ENCODE measurements at places on chromosomes 6 and 20. TPM values are rescaled to one million over a fixed set of nuclear protein-coding genes. Genes with fewer than 3 reads are reported as not detected.

Gene UQCC2
- total RNA-seq: 29.7 TPM

Gene BPIFB4
- not detected for total RNA-seq

Gene TTK
- total RNA-seq: 15.9 TPM

Gene LHFPL5
- total RNA-seq: not detected

GRCh38 chr6:14763616-14764015 is 482.3 kb upstream of the JARID2 start:
- no peak for DNase-seq

DNA sequence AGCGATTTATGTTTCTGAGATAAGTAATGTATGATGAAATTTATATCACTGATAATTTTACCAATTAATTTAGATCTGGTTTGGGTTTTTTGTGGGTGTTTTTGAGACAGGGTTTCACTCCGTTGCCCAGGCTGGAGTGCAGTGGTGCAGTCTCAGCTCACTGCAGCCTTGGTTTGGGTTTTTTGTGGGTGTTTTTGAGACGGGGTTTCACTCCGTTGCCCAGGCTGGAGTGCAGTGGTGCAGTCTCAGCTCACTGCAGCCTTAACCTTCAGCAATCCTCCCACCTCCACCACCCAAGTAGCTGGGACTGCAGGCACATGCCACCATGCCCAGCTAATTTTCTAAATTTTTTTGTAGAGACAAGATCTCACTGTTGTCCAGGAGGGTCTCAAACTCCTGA is 13.0 kb downstream of the MRS2 start:
- no peak for DNase-seq

DNA sequence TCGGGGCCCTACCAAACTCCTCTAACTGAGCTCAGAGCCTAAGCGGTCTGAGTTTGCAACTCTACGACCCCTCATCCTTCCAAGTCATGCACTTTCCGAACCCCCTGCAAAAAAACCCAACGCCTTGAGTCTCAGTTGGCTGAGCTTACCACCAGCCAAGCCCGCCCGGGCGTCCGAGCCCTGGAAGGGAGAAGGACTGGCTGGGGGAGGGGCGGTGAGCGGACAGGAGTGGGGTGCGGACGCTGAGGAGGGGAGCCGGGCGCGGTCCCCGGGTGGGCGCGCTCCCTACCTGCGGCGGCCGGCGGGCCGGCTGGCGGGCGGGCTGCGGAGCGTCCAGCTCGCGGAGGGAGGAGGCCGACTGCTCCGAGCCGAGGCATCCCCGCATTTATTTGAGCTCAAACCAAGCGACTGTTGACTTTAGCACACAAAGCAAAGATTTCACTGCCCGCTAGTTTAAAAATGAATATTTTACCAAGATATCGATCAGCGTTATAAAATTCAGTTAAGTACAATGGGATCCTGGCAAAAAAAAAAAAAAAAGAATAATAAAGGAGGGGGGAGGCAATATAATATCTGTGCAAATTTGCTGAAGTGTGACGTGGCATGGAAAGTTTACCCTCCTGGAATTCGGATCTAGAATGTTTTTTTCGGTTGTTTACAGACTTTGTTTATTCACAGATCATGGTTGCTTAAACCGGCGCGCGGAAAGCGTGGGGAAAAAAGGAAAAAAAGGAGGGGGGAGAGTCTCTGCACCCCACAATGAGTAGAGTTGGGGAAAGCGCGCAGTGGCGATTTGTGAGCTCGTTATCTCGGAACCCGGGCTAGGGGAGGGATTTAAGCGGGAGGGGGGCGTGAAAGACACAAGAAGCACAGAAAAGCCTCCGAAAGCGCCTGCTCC is 5.9 kb downstream of the FOXA2 start:
- no peak for DNase-seq

DNA sequence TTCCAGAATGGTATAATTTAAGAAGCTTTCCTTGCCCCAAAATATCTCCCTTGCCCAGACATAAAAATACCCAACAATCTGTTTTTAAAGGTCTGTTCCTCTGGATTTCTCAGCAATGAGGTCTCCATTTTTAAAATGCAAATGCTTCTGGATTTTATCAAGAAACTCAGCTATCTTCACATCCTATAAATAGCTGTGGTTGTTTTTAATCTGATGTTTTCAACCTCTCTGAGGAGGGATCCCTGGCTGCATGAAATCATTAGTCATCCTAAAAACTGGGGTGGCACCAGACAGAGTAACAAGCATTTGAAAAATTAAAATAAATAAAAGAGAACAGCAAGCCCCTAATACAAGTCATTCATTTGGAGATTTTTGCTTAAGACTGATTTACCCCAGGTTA is 168.5 kb upstream of the ID4 start:
- no peak for DNase-seq

DNA sequence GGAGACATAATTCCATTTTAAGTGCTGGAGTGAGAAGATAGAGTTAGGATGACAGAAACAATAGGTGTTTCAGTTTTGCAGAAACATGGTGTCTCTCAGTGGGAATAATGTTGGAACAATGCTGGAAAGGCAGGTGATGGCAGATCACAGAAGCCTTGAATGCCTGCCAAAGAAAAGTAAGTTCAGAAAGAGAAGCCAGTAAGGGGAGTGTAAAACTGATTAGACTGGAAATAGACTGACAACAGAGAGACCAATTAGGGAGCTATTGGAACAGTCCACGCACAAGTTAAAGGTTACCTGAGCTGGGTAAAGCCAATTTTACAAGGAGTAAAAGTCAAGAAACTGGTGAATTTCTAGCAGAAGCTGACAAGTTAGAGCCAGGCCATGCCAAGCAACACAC is 142.9 kb downstream of the TFAP2A start:
- no peak for DNase-seq

DNA sequence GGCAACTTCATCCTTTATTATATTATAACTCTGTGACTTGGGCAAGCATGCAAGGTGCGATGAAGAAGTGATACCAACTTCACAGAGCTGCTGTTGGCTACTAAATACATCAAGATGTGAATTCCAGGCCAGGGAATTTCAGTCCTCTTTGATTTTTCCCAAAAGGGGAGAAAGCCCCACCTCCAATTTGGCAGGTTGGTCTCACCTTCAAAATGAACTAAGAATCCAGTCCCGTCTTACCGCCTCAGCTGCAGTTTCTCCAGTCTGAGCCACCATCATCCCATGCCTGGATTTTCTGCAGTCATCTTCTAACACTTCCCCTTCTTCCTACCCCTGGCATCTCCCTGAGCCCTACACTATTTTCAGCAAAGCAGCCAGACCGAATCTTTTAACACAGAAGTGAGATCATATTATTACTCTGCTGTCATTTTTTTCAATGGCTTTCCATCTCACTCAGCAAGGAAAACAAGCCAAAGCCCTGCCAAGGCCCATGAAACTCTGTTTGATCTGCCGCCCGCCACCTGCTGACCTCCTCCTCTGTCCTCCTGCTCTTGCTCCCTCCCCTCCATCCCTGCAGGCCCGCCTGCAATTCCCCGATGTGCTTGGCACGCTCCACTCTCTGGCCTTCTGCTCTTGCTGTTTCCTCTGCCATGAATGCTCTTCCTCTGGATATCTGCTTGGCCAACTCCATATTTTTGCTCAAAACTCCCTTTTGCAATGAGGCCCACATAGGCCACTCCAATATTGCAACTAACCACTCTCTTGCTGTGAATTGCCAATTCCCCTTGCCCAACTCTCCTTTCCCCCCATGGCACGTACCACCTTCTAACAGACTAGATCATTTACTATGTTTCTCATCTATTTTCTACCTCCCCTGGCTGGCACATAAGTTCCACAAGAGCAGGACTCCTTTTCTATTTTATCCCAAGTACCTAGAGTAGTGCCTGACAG is 46.0 kb upstream of the TAGAP start:
- no peak for DNase-seq

DNA sequence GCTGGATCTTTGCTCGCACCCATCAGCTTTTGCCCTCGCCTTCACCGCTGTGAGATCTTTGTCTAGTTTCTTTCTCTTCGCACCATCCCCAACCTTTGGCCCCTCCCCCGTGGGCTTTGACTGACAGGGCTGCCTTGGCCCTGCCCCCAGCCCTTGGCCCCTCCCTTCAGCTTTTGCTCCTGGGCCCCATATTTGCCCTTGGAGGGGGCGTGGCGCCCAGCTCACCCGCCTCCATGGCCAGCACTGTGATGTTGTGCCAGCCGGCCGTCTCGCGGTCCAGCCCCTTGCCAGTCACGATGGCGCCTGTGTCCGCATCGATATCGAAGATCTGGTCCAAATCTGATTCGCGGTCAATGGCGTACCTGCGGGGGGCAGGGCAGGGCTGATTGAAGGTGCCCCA is 81.1 kb downstream of the CD40 start:
- no peak for DNase-seq

GRCh38 chr6:136723780-136724179 is 68.5 kb downstream of the MAP3K5 start:
- DNase-seq: no peak

GRCh38 chr6:117303323-117303722 is 38.0 kb downstream of the VGLL2 start:
- DNase-seq: no peak

DNA sequence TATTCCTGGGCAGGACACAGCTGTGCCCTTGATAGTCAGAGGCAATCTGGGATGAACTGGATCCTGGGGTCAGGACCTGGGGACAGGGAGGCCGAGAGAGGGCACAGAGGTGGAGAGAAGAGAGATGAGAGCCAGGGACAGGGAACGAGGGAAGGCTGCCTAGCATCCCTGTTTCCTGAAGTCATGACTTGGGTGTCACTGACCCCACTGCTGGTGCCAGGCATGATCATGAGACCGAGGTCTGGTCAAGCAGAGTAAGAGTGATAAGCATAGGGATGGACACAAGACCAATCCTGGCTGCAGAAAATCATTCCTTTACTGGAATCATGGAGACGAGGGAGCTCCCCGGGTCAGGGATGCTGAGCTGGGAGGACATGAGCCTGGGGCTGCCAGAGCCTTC is 36.1 kb downstream of the FAM110A start:
- no peak for DNase-seq

DNA sequence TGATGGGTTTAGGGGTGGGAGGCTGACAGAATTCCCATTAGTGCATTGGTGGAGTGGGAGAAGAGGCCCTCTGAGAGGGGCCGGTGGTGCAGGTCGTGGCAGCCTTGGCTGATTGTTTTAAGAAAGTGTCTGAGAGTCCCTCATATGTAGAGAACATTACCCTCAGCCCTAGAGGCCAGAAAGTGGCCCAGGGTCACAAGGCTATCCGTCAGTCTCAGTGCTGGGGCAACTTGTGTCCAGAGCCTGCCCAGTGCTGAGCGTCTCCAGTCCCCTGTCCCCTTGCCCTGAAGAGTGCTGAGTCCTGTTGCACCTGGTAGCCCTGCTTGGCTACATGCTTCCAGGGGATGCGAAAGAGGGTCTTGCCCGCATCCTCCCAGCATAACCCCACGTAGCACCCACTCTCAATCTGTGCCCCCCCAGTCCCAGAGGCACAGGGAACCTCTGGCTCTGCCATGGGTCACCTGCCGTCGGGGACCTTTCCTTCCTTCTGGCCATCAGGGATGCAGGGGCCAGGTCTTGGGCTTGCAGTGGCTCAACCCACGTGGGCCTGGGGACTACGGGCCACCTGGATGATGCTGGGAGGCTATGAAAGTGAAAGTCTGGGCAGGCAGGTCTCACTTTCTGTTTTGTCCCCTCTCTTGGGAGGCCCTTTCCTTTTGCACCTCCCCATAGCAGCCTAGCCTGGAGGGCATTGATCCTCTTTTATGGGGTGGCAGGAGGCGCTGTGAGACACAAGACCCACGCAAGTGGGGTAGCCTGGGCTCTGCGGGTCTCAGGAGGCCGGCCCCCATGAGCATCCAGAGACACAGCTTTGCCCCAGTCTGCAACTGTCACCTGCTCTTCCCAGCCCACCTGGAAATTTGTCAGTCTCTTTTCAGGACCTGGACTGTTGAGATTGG is 12.2 kb downstream of the DUSP15 start:
- DNase-seq: no peak

DNA sequence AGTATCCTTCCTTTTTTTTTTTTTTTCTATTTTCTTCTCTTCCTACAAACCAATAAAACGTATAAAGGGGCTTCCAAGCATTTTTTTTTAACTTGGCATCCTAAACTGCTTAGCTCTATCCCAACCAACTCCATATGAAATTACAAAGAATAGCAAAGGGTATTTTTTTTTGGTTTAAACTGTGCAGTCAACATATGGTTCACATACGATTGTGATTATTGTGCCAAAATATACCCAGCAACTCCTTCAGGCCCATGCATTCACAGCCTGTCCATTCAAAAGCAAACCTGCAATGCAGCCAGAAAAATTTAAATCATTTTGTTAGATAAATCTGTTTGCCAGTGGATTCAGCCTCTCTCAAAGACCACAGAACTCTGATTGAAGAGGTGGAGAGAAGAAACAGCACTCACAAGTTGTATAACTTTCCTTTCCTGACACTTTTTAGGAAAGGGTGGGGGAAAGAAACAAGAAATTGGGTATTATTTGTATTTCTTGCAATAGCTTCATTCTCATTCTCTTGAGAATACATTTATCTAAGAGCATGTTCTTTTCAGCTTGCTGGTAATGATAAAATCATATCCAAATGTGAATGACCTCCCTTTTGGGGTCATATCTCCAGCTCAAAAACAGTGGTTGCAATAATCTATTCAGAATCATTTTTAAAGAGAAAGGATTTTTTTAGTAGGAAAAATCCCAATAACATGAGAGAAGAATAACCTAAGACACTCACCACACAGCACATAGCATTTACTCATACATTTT is 701.3 kb upstream of the CHD6 start:
- no peak for DNase-seq

DNA sequence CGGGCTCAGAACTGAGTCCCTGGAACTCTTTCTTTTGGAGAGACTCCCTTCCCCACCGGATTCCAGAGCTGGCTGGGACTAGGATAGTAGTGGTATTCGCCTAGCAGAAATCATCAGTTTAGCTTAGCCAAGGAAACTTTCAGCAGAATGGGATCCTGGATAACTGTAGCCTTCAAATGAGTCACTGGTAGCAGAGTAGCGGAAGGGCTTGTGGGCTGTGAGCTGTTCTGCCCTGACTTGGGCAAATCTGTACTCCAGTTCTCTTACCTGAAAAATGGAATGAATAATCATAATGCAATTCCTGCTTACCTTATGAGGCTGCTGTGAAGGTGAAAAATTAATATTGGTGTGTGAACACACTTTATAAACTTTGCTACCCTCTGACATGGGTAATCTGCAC is 244.3 kb upstream of the CHD6 start:
- DNase-seq: no peak
